Stimulated activated CD4-positive, alpha-beta T cell treated with anti-CD3 and anti-CD28 coated beads, Interleukin-1b, Interleukin-23, amount 100 ng/mL, for 1 hour (primary cell): ENCODE measurements at places on chromosomes 4 and X.

- DNase-seq = no peak
Measured at GRCh38 chr4:165319030-165319429, 8.4 kb upstream of the MSMO1 start.

DNA sequence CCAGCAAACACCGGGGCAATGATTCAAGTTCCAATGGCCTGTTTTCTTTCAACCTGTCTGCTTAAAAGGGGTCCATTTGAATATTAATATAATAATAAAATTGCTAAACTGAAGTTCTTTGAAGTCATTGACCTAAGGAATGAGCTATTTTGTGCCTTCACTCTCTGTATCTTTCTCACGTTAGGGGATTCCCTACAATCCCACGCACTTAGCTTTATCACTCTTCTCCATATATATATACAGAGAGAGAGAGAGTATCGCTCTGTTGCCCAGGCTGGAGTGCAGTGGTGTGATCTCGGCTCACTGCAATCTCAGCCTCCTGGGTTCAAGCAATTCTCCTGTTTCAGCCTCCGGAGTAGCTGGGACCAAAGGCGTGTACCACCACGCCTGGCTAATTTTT lies 83.9 kb upstream of the NWD2 start:
- no peak for DNase-seq

GRCh38 chr4:79848329-79848728 lies 224.7 kb downstream of the ANTXR2 start:
- no peak for DNase-seq

GRCh38 chr4:56876264-56876663 lies 31.4 kb upstream of the REST start:
- no peak for DNase-seq

DNA sequence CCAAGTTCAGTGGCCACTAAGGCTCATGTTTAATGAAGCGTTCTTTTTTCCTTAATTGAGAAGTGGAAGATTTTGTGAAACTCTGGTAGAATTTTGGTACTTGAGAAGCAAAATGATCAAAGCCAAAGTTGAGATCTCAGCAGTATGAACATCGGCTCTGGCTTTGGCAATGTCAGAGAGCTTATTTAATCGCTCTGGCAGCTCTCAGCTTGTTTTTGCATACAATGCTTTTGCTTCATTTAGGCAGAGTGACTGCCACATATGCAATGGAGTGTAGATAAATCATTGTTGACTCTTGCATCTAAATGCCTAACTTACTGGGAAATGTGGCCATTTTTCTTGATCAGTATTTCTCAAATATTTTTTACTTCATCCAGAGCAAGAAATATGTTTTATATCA lies 135.7 kb downstream of the AASDH start:
- DNase-seq = no peak

GRCh38 chrX:111728096-111728495 lies 47.1 kb downstream of the ALG13 start:
- no peak for DNase-seq

DNA sequence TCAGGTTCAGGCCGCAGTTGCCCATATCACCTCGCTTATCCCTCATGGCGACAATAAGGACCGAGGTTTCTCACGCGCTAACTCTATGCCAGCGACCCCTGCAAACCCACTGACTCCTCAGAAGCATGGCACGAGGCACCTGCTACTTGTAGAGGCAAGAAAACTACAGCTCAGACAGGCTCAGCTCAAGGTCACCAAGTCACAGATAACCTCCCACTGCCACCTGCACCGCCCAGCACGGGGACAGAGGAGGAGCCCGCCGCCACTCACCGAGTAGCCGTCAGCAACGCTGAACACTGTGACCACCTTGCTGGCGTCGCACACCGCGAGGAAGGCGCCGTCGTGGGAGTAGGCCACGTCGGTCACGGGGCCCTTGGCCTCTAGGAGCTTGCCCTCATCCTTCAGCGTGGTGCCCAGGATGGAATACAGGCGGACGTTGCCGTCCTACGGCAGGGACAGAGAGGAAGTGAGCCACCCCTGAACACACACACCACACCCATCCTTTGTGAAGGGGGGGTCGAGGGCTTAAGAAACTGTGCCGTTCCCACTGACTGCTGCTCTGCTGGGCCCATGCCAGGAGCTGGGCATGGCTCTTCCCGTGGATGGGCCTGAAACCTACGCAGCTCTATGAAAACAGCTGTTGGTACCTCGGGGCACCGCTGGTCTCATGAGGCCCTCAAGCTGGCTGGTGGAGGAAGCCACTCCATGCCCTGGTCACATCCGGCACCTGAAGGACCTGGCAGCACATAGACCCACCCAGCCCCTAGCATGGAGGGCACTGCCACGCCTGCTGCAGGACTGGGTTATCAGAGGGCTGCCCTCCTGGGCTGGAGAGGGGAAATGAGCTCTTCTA lies 38.9 kb downstream of the WDR1 start:
- DNase-seq = no peak

DNA sequence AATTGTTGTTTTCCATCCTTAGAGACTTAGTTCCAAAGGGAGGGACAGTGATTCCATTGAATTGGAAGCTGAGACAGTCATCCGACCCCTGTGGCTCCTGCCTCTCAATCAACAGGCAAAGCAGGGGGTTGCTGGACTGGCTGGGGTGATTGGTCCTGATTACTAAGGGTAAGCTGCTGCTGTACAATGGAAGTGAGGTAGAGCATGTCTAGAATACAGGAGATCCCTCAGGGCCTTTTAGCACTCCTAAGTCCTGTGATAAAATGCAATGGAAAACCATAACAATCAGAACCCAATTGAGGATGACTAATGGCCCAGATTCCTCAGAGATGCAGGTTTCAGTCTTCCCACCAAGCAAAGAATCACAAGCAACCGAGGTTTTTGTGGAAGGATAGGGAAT lies 127.6 kb downstream of the AASDH start:
- DNase-seq = no peak

- peak; percentile 21 for DNase-seq
Measured at GRCh38 chr4:2484993-2485392, 16.1 kb downstream of the RNF4 start.

DNA sequence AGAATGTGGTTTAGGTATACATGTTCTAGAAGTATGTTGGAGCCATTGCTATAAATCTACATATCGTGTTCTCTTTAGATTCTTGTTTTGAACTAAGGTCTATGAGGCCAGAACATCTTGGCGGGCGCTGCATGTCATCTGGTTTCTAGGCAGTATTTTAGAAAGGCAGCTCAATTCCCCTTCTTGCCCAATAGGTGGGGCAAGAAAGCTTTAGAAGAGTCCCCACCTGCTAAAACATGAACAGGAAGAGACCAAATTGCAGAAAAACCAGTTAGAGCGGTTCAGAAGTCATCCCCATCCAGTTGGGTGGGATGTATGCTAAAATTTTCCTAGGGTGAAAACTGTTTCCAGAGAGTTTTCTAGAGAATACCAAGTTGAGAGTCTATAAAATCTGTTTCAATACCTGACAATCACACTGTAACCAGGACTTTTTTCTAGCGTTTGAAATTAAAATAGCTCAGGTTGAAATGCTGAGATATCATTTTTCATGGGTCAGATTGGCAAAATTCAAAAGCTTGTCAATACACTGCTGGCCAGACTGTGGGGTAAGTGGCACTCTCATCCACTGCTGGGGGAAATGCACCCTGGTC lies 17.5 kb upstream of the SH3KBP1 start:
- no peak for DNase-seq

GRCh38 chr4:75698963-75699228 lies 25.5 kb upstream of the USO1 start:
- no peak for DNase-seq
